ENCODE measurements at places on chromosomes 11 and 22. TPM values are rescaled to one million over a fixed set of nuclear protein-coding genes. Genes with fewer than 3 reads are reported as not detected.

DNA sequence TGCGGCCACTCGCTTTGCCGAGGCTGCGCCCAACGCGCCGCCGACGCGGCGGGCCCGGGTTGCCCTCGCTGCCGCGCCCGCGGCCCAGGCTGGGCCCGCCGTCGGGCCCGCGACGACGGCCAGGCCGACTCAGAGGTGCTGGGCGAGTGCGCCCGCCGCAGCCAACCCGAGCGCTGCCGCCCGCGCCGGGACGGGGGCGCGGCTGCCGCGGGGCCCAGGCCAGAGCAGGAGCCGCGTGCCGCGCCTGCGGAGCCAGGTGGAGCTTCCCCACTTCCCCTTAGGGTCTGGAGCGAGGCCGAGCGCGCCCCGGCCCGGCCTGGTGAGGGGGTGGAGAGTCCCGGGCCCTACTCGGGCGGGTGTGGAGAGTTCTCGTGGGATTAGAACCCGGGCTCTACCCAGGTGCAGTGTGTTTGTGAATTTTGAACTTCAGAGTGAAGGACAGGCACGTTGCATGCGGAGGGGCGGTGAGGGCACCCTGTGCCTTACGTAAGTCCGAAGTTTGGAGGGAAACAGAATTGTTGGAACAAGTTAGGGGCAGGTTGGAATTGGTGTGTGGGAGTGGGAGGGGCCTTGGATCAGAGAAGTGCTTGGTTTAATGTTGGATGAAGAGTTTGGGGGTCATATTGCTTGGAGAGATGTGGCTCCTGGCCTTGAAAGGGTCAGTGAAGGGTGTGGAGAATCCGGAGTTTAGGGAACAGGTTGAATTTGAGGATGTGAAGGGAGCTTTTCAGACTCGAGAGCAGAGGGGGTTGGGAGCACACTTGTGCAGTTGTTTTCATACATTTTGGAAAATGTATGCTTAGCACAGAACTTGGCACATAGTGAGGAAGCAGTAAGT is 697 bp downstream of the RNF169 start:
- no peak for DNase-seq

GRCh38 chr22:33232071-33232470 is 173.9 kb upstream of the SYN3 start:
- no peak for DNase-seq

DNA sequence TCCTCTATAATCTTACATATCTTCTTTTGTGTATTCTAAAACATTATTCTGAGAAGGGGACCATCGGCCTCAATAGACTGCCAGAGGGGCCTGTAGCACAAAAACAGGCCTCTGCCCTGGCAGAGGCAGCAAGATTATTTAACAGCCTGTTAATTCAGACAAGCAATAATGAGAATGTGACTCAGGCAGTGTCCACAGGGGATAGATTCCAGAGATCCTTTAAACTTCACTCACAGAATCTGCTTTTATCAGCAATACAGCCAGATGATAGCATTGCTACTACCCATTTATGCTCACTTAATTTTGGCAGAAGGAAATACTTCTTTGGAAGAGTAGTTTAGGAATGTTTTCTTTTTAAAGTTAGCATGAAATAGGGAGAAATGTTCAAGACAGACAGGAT is 44.9 kb downstream of the AAMDC start:
- DNase-seq, result no peak

GRCh38 chr11:901452-902061 is 9.1 kb downstream of the CHID1 start:
- DNase-seq, result no peak

DNA sequence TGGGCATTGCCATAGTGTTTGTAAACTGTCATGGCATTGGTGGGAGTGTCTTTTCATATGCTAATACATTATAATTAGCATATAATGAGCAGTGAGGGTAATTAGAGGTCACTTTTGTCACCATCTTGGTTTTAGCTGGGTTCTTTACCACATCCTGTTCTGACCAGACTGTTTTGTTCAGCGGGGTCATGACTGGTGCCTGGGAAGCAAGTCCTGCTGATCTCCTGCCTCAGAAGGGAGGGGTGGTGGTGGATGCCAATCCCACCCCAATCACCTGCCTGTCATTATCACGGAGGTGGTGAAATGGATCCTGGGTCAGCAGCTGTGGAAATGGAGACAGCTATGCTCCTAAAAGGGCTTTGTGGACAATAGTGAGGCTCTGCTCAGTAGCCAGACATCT is 31.2 kb downstream of the IL18 start:
- no peak for DNase-seq

DNA sequence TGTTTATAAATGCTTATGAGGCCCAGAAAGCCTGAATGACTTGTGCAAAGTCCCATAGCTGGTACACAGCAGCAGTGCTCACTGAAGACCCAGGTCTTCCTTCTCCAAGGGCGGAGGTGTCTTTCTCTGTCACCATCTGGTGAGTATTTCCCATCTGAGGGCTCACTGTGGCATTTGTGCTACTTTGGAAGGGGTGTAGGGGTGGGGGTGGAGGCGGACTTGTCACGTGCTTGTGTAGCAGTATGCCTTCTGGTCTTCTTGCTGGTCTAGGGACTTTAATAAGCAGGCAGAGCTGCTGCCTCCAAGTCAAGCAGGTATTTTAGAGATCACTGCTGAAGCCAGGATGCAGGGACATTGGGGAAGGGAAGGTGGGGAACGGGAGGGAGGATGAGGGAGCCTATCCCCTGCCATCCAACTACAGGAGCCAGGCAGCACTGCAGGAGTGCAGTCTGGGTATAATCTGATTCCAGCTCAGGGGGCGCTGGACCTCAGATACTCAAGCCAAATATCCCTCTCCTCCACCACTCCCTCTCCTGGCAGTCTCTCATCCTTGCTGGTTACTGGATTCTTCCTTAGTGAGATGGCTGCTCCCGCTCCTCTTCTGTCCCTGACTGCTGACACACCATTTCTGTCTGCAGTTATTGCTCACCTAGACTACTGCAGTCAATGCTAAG is 3.4 kb downstream of the ABCC8 start:
- DNase-seq, result no peak

The MUC5AC gene
- not detected for total RNA-seq

The PAX6 gene
- 1.1 TPM for total RNA-seq

All from kidney epithelial cell (primary cell).